ENCODE measurements at places on chromosomes 4 and X. TPM values are rescaled to one million over a fixed set of nuclear protein-coding genes. Genes with fewer than 3 reads are reported as not detected.

PORCN gene
- 9.7 TPM for total RNA-seq

SUPT20HL2 gene
- not detected for total RNA-seq

USP26 gene
- total RNA-seq = not detected

MAGEA11 gene
- not detected for total RNA-seq

BEND2 gene
- total RNA-seq = not detected

SLC25A31 gene
- total RNA-seq = not detected

USP17L10 gene
- total RNA-seq = not detected

GIMD1 gene
- not detected for total RNA-seq

PAGE2 gene
- total RNA-seq = not detected

PSAPL1 gene
- not detected for total RNA-seq

GABRQ gene
- total RNA-seq = 3.4 TPM

SNCA gene
- 18.3 TPM for total RNA-seq

TMPRSS11F gene
- 0.86 TPM for total RNA-seq

IL1RAPL1 gene
- total RNA-seq = 15.2 TPM

TCEAL6 gene
- not detected for total RNA-seq

FHDC1 gene
- 4.2 TPM for total RNA-seq

WWC2 gene
- total RNA-seq = 64.1 TPM
